GM19239 (cell line): ENCODE measurements at places on chromosomes 3 and 15.

DNA sequence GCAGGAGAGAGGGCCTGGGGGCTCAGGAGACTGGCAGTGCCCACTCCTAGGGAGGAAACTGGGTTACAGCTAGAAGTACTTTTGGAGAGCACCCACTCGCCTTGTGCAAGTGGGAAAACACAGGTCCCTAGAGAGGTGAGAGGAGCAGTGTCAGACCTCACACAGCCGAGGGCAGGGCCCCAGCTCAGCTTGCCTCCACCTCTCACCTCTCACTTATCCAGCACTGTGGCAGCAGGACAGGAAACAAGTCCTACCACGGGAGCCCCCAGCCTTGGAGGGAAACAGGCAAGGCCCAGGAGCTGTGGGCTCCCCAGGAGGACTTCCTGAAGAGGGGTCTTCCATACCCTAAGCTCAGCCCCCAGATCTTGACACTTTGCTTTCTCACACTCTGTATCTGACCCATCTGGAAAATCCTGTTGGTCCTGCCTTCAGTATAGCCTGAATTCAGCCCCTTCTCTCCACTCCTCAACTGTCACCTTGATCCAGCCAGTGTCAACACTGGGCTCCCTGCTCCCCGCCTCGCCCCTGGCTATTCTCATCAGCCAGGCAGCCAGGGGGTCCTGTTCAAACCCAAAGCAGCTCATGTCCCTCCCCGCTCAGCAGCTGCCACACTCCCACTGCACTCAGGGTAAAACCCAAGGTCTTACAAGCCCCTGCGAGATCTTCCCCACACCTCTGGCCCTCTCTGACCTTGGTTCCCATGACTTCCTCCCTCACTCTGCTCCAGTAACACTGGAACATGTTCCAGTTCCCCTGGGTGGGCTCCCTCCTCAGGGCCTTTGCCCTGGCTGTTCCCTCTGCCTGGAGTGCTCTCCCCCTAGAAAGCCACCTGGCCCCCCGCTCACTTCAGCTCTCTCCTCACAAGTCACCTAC lies 870 bp upstream of the TMEM40 start:
- DNase-seq = no peak

- no peak for DNase-seq
These were observed 304.1 kb upstream of the MME start for GRCh38 chr3:154775821-154776548.

- no peak for DNase-seq
These were observed 53.0 kb upstream of the DAZL start for GRCh38 chr3:16658004-16658924.

DNA sequence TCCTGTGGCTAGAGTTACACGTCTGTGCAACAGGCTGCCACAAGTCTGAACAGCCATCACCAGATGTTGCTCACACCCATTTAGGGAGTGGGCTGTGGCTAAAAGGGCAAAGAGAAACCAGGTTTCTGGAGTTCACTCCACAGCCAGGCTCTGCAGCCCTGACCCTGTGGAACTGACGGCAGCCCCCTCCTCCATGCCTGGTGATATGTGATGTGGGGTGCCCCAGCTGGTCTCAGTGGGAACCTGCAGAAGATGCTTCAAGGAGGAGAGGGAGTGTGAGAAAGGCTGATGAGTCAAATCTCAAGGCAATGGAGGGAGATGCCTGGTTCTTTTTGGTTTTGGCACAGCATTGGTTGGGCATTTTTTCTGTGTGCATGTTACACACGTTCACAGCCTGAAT lies 130.6 kb downstream of the TPRA1 start:
- DNase-seq = no peak

DNA sequence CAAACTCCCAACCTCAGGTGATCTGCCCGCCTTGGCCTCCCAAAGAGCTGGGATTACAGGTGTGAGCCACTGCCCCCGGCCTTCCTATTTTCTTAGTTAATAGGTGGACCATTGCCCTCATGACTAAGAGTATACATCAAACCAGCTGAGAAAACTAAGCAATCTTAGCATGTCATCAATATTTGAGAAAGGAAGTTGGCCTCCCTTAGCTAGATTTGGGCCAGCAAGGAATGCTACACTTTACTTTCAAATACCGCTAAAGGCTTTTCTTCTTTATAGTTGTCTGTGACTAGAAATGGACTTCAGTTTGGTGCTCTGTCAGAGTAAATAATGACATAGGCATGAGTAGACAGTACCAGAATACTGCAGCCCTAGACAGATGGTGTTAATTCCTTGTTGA lies 199.3 kb downstream of the GAP43 start:
- no peak for DNase-seq

GRCh38 chr3:112460519-112461195 lies 38.6 kb downstream of the BTLA start:
- no peak for DNase-seq

DNA sequence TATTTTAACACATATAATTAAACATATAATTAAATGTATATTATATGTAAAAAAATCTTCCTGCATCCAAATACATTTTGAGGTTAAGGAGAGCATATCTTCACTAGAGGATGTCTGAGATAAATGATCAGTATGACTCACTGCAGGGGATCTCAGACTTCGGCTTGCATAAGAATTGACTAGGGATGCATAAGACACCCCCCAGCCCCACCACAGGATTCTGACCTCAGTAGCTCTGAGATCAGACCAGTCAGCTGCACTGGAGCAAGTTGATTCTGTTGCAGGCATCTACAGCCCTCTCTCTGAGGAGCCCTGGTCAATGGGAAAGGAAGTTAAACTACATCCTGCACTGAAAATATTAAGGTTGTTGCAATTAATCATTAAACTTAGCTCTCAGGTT lies 29.0 kb upstream of the TBC1D21 start:
- DNase-seq = no peak

DNA sequence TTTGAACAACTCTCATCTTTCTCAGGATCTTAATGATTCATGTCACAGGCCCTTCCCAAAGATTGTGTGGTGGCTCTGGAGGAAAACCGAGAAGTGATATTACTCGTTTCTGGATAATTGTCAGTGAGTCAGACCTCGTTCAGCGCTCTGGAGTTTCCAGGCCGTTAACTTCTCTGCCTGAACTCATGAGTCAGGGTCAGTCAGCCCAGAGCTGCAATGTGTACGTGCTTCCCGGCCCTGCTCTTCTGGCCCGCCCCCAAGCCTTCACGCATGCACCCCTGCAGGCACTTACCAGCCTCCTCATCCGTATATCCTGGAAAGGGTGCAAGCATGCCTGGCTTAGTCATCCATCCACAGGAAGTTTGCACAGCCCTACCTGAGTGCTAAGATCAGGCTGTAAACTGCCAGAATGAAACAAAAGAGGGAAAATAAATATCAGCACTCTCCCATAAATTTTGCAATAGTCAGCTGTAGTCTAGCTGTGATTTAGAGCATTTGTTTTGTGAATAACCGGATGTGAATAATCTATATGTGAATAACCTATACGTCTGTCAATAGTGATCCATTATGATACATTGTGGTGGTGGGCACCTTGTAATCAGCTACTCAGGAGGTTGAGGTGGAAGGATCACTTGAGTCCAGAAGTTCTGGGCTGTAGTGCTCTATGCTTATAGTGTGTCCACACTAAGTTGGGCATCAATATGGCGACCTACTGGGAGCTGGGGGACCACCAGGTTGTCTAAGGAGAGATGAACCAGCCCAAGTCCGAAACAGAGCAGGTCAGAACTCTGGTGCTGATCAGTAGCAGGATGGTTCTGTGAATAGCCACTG lies 35.3 kb upstream of the SEMA4B start:
- DNase-seq = no peak

- no peak for DNase-seq
These were observed 74.9 kb upstream of the NDN start for GRCh38 chr15:23762026-23762425.

GRCh38 chr3:49020330-49021212 lies 1.4 kb upstream of the NDUFAF3 start:
- no peak for DNase-seq

- DNase-seq = no peak
These were observed 24.4 kb downstream of the ONECUT1 start for GRCh38 chr15:52765785-52766184.

- no peak for DNase-seq
These were observed 47.8 kb downstream of the GPD1L start for GRCh38 chr3:32154205-32154579.
